ENCODE measurements at places on chromosomes 12 and 14.

DNA sequence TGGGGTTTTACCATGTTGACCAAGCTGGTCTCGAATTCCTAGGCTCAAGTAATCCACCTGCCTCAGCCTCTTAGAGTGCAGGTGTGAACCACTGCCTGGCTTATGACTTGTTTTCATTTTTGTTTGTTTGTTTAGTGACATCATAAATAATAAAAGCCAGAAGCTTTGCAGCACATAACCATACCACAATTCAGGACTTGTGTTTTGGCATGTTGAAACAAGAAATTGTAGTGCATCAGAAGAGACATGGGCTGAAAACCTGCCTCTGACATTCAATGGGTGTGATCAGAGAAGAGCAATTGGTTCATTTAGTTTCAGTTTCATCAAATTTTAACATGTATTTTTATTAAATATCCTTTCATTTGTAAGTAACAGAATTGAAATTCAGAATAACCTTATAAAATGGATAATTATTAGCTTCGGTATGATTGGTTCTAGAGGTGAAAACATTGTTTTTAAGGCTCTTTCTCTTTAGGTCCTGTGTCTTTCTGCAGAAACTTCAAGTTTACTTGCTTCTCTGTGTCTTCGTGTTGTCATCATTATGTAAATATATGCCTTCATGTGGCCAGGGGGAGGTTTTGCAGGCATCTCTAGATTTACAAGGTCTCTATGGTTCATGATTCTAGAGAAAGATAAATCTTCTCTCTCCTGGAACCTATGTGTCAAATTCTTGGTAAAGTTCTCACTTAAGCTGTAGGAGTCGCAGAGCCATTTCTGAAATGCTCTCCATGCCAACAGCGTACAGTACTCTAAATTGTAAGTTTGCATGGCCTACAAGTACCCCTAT is 312.0 kb downstream of the KCNC2 start:
- no peaks in the 10 kb centered on the region for H3K4me1 ChIP-seq
- H3K4me3 ChIP-seq, result no peak overlapping the region
- no peak overlapping the region for H3K27ac ChIP-seq

DNA sequence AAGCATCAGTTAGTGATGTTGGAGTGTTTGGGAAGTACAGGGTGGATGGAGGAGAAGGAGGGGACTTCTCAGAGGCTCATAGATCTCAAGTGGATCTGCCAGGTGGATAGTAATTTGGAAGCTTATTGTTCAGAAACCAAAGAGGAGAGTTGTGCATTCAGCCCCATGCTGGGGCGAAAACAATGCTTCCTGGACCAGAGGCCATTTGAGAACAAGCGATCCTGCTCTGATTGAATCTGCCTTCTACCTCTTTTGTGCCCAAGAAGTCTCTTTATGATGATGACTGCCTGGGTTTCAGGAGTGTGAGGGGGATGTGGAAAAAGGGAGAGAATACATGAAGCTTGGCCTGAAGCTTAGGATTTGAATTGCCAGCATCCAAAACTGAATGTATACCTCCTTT is 110.8 kb upstream of the SRRM4 start:
- no peak overlapping the region for H3K27ac ChIP-seq
- no peak overlapping the region for H3K4me3 ChIP-seq
- H3K36me3 ChIP-seq, result no peaks in the 10 kb centered on the region

GRCh38 chr14:96802963-96803362 is 5.8 kb downstream of the VRK1 start:
- no peaks in the 10 kb centered on the region for H3K36me3 ChIP-seq
- H3K27me3 ChIP-seq, result no peaks in the 10 kb centered on the region
- peaks cover 4% of the 10 kb centered on the region for H3K4me1 ChIP-seq

- H3K4me3 ChIP-seq, result no peak overlapping the region
- no peaks in the 10 kb centered on the region for H3K27me3 ChIP-seq
- no peak overlapping the region for H3K27ac ChIP-seq
- H3K36me3 ChIP-seq, result no peaks in the 10 kb centered on the region
- DNase-seq, result no peak
These were observed 428.1 kb downstream of the FLRT2 start for GRCh38 chr14:85958069-85958468.

- H3K4me3 ChIP-seq, result no peak overlapping the region
- peaks cover 12% of the 10 kb centered on the region for H3K4me1 ChIP-seq
- no peaks in the 10 kb centered on the region for H3K36me3 ChIP-seq
- no peak for DNase-seq
- H3K27ac ChIP-seq, result no peak overlapping the region
- no peaks in the 10 kb centered on the region for H3K27me3 ChIP-seq
These were observed 1.9 kb downstream of the RIOX1 start for GRCh38 chr14:73492670-73493069.

DNA sequence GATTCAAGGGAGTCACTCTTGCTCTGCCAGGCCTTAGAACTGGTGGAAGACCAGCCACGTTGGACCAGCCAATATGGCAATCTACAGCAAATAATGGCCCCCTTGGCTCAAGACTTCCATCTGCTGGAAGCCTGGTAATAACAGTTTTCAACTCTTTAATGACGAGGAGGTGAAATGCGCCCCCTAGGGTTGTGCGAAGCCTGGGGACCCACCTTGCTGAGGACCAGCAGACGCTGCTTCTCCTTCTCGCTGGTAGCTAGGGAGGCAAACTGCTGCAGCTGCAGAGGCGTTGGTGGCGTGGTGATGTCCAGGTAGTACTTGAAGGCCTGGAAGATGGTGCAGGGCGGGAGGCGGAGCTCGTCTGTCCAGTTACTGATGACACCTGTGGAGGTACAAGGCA is 41.5 kb upstream of the FBXO21 start:
- H3K4me1 ChIP-seq, result no peaks in the 10 kb centered on the region
- DNase-seq, result no peak
- H3K27ac ChIP-seq, result no peak overlapping the region
- H3K27me3 ChIP-seq, result peaks cover 3% of the 10 kb centered on the region

GRCh38 chr12:51520576-51521325 is 70.3 kb upstream of the SCN8A start:
- no peaks in the 10 kb centered on the region for H3K27me3 ChIP-seq
- no peak overlapping the region for H3K4me3 ChIP-seq
- DNase-seq, result no peak
- no peak overlapping the region for H3K27ac ChIP-seq
- H3K4me1 ChIP-seq, result no peaks in the 10 kb centered on the region
- no peaks in the 10 kb centered on the region for H3K36me3 ChIP-seq

DNA sequence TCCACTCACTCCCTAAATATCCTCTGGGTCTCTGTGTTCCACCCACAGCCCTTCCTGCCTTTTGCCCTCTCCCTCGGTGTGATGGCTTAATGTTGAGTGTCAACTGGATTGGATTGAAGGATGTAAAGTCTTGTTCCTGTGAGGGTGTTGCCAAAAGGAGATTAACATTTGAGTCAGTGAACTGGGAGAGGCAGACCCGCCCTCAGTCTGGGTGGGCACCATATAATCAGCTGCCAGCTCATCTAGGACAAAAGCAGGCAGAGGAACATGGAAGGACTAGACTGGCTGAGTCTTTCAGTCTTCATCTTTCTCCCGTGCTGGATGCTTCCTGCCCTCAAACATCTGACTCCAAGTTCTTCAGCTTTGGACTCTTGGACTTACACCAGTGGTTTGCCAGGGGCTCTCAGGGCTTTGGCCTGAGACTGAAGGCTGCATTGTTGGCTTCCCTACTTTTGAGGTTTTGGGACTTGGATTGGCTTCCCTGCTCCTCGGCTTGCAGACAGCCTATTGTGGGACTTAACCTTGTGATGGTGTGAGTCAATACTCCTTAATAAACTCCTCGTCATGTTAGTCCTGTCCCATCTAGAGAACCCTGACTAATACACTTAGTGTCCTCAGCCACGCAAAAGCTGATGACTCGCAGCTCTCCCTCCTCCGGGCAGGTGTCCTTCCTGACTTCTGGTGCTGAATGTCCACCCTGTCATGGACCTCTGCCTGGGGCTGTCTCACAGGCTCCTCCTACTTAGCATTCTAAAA is 5.9 kb downstream of the DGLUCY start:
- peaks cover 34% of the 10 kb centered on the region for H3K4me1 ChIP-seq
- H3K27ac ChIP-seq, result no peak overlapping the region
- no peaks in the 10 kb centered on the region for H3K27me3 ChIP-seq
- no peak overlapping the region for H3K4me3 ChIP-seq
- DNase-seq, result no peak

GRCh38 chr12:29547151-29547632 is 49.7 kb upstream of the OVCH1 start:
- H3K4me3 ChIP-seq, result no peak overlapping the region
- H3K27ac ChIP-seq, result peak overlapping the region; percentile 44
- H3K27me3 ChIP-seq, result no peaks in the 10 kb centered on the region
- peaks cover 12% of the 10 kb centered on the region for H3K4me1 ChIP-seq

GRCh38 chr12:23576372-23576771 is 373.1 kb downstream of the SOX5 start:
- H3K36me3 ChIP-seq, result peaks cover 6% of the 10 kb centered on the region
- no peaks in the 10 kb centered on the region for H3K27me3 ChIP-seq
- no peak for DNase-seq
- H3K4me3 ChIP-seq, result no peak overlapping the region
- no peak overlapping the region for H3K27ac ChIP-seq
- no peaks in the 10 kb centered on the region for H3K4me1 ChIP-seq

- H3K4me3 ChIP-seq, result peak overlapping the region; percentile 81
- H3K4me1 ChIP-seq, result no peaks in the 10 kb centered on the region
- peak overlapping the region; percentile 99 for H3K27ac ChIP-seq
- H3K36me3 ChIP-seq, result no peaks in the 10 kb centered on the region
- DNase-seq, result no peak
- H3K27me3 ChIP-seq, result no peaks in the 10 kb centered on the region
These were observed 1.0 kb upstream of the CDK17 start for GRCh38 chr12:96401076-96401871.

GRCh38 chr12:56628671-56629458 is 1.3 kb downstream of the BAZ2A start:
- peak overlapping the region; percentile 99 for H3K27ac ChIP-seq
- DNase-seq, result peak; percentile 64
- peak overlapping the region; percentile 79 for H3K4me3 ChIP-seq
- no peaks in the 10 kb centered on the region for H3K27me3 ChIP-seq
- no peaks in the 10 kb centered on the region for H3K36me3 ChIP-seq

- no peaks in the 10 kb centered on the region for H3K36me3 ChIP-seq
- no peak for DNase-seq
- no peak overlapping the region for H3K4me3 ChIP-seq
- no peak overlapping the region for H3K27ac ChIP-seq
- H3K27me3 ChIP-seq, result no peaks in the 10 kb centered on the region
These were observed 6.7 kb downstream of the HOXC4 start for GRCh38 chr12:54060174-54060974.

DNA sequence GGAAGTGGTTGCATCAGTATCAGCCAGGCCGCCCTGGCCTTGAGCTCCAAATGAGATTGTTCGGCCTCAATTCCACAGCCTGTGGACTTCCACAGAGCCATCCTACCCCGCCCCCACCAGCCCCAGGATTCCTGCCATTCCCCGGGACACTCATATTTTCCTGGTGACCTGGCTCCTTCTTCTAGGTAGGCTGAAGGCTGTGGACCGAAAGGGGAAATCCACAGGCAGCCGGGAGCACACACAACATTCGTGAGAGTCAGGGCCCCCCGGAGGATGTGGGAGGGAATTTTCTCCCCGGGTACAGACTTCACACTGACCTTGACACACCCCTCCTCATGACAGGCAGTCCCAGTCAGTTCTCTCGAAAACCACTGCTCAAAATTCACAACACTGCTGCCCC is 39.9 kb downstream of the RIN3 start:
- DNase-seq, result no peak
- no peak overlapping the region for H3K27ac ChIP-seq
- H3K4me3 ChIP-seq, result no peak overlapping the region
- H3K27me3 ChIP-seq, result no peaks in the 10 kb centered on the region

DNA sequence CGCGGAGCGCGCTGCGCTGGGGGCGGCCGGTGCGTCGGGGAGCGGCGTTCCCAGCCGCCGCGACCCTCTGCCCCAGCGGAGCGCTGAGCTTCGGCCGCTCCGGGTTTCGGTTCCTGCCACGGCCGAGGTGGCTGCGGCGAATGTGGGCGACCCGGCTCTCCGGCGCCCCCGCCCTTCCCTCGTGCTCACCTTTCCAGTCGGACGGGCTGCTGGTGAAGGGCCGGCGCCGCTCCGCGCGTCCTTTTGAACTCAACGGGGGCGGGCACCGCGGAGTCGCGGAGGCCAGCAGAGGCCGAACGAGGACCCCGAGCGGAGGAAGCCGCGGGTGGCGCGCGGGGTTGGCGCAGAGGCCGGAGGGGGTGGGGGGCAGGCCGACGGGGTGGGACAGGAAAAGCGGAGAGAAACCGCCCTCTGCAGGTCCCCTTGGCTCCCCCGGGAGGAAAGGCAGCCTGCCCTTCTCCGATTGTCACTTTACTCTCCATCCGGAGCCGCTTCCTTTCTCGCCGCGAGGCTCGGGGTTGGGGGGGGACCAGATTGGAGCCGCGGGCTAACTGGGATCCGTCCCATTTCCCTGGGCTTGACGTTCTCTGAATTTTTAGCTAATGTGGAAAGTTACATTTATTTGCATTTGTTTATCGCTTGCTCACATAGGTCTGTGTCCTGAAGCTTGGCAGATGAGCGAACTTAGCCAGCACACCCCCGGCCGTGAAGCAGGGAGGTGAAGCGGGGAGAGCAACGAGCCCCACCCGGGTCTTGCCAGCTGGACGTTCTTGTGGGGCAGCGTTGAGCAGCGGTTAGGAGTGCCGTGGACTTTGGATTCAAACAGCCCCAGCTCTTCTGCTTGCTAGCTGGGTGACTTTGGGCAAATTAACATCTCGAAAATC is at the start of gene SMAGP:
Gene SMAGP, minus strand, starts transcription at position 349 of the 884 bp plus-strand sequence. CDS start 1,137 bp downstream, outside the sequence.
- peak within 1 kb of the TSS; percentile 86 for H3K4me3 ChIP-seq
- H3K4me1 ChIP-seq, result peaks cover 12% of the 10 kb centered on the region
- H3K27ac ChIP-seq, result peak within 1 kb of the TSS; percentile 76
- no peaks in the 10 kb centered on the region for H3K36me3 ChIP-seq
- DNase-seq, result peak; percentile 58
- no peaks in the 10 kb centered on the region for H3K27me3 ChIP-seq

GRCh38 chr12:92365333-92365732 is 219.7 kb upstream of the BTG1 start:
- no peak overlapping the region for H3K27ac ChIP-seq
- H3K4me3 ChIP-seq, result no peak overlapping the region
- DNase-seq, result no peak
- no peaks in the 10 kb centered on the region for H3K27me3 ChIP-seq
- H3K36me3 ChIP-seq, result no peaks in the 10 kb centered on the region
- no peaks in the 10 kb centered on the region for H3K4me1 ChIP-seq

- H3K27me3 ChIP-seq, result no peaks in the 10 kb centered on the region
- H3K36me3 ChIP-seq, result no peaks in the 10 kb centered on the region
- no peak overlapping the region for H3K4me3 ChIP-seq
- no peak for DNase-seq
- H3K4me1 ChIP-seq, result peaks cover 6% of the 10 kb centered on the region
- no peak overlapping the region for H3K27ac ChIP-seq
These were observed 32.6 kb upstream of the FGD4 start for GRCh38 chr12:32366714-32367113.

- H3K36me3 ChIP-seq, result no peaks in the 10 kb centered on the region
- H3K27me3 ChIP-seq, result no peaks in the 10 kb centered on the region
- H3K27ac ChIP-seq, result no peak overlapping the region
- DNase-seq, result no peak
- H3K4me3 ChIP-seq, result no peak overlapping the region
These were observed 77.5 kb upstream of the EEA1 start for GRCh38 chr12:93006471-93007208.
